ENCODE measurements at places on chromosomes 2 and 18. TPM values are rescaled to one million over a fixed set of nuclear protein-coding genes. Genes with fewer than 3 reads are reported as not detected.

SERPINB10 gene
- total RNA-seq: 0.13 TPM

IL18RAP gene
- not detected for total RNA-seq

ABCG8 gene
- total RNA-seq: not detected

LANCL1 gene
- 54.3 TPM for total RNA-seq

CFAP65 gene
- not detected for total RNA-seq

CDK5R2 gene
- not detected for total RNA-seq

MARCO gene
- not detected for total RNA-seq

DSG1 gene
- not detected for total RNA-seq

LHCGR gene
- total RNA-seq: not detected

UGT1A5 gene
- total RNA-seq: not detected

DNAJC5G gene
- not detected for total RNA-seq

TRIM43B gene
- not detected for total RNA-seq

TM4SF20 gene
- not detected for total RNA-seq

PPIL3 gene
- 57.8 TPM for total RNA-seq

DSC1 gene
- not detected for total RNA-seq

DCDC2C gene
- total RNA-seq: not detected

CD8B2 gene
- not detected for total RNA-seq

PLA2R1 gene
- total RNA-seq: 50.0 TPM

CHRNG gene
- not detected for total RNA-seq

NCKAP1 gene
- 131 TPM for total RNA-seq

PTH2R gene
- not detected for total RNA-seq

PIEZO2 gene
- 0.31 TPM for total RNA-seq

MYOM1 gene
- total RNA-seq: 1.9 TPM
